ENCODE measurements at places on chromosomes 3 and 15.

GRCh38 chr3:126679831-126680666, 24.0 kb upstream of the CHCHD6 start:
- no peak for DNase-seq

- peak; percentile 10 for DNase-seq
Measured at GRCh38 chr3:62100282-62100989, 272.9 kb downstream of the FEZF2 start.

GRCh38 chr3:87982421-87982820, 76.4 kb downstream of the CGGBP1 start:
- no peak for DNase-seq

DNA sequence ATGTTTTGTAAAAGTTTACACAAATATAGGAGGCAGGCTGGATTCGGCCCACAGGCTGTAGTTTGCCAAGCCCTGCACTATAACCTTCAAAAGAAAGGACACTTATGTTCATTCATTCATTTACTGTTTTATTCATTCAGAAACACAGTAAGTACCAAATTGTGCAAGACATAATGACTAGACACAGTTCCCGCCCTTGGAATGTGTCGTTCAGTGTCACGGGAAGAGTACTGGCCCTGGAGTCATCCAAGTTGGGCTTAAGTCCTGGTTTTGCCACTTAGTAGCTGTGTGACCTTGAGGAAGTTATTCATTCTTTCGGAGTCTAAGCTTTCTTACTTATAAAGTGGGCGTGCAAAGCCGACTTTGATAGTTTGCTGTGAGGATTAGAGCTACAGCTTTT, 22.0 kb downstream of the COLQ start:
- no peak for DNase-seq

GRCh38 chr3:149646181-149646766, 11.6 kb downstream of the WWTR1 start:
- no peak for DNase-seq

- no peak for DNase-seq
Measured at GRCh38 chr3:55441499-55441898, 45.6 kb downstream of the WNT5A start.

DNA sequence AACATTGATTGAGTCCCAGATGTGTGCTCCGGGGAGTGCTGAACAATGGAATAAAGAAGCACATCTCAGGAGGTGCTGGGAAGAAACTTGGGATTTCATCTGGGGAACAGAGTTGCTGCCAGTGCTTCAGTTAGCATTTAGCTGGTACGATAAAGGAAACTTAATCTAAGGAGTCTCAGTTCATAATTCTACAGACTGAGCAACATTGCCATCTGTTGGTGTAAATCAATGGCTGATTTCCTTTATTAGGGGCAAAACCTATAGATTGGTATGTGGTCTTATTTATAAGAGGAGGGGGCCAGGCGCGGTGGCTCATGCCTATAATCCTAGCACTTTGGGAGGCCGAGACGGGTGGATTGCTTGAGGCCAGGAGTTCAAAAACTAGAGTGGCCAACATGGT, 8.9 kb downstream of the MKRN2OS start:
- DNase-seq, result no peak

- peak; percentile 89 for DNase-seq
Measured at GRCh38 chr15:90607361-90607760, 77.6 kb downstream of the CRTC3 start.

DNA sequence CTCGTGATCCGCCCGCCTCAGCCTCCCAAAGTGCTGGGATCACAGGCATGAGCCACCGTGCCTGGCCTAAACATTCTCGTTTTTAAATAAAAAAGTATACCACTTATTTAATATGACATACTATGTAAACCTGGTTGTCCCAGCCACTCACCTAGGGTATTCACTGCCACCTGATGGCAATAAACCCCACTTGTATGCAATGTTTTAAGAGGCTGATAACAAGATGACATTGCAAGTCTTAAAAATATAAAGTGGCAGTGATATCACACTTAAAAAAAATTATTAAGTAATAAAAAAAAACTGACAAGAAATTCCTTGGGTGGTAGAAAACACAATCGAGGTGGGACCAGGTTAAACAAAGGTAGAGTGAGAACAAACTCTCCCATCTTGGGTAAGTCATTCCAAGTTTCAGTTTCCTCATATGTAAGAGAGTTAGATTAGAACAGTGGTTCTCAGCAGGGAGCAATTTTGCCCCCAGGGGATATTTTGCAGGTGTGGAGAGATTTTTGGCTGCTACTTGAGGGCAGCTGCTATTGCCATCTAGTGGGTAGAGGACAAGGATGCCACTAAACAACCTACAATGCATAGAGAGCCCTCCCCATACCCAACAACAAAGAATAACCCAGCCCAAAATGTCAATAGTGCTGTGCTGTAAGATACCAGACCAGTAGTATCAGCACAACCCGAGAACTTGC, 14.5 kb downstream of the ARF4 start:
- DNase-seq, result no peak

DNA sequence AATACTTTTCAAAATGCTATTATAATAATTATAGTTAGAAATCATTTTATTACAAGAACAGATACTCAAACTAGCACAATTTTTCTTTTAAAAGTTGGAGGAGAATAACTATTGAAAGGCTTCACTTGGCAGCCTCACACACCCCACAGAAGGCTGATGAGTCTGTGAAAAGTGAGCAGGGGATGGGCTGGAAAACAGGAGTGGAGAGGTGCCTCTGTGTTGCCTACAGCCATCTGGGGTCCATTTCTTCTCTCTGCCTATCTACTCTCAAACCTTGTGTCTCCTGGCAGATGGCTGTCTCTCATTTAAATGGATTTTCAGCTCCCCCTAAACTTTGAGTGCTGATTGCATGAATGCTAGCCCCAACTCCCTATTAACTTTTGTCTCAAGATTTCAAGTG, 230.8 kb downstream of the CLSTN2 start:
- no peak for DNase-seq

GRCh38 chr15:21262851-21263425, 177.4 kb downstream of the POTEB3 start:
- no peak for DNase-seq

- DNase-seq, result no peak
Measured at GRCh38 chr3:193822492-193823212, 229.6 kb downstream of the OPA1 start.

- no peak for DNase-seq
Measured at GRCh38 chr3:100899440-100900091, 93.7 kb downstream of the ABI3BP start.

- DNase-seq, result no peak
Measured at GRCh38 chr15:63329567-63330350, 51.9 kb downstream of the CA12 start.

DNA sequence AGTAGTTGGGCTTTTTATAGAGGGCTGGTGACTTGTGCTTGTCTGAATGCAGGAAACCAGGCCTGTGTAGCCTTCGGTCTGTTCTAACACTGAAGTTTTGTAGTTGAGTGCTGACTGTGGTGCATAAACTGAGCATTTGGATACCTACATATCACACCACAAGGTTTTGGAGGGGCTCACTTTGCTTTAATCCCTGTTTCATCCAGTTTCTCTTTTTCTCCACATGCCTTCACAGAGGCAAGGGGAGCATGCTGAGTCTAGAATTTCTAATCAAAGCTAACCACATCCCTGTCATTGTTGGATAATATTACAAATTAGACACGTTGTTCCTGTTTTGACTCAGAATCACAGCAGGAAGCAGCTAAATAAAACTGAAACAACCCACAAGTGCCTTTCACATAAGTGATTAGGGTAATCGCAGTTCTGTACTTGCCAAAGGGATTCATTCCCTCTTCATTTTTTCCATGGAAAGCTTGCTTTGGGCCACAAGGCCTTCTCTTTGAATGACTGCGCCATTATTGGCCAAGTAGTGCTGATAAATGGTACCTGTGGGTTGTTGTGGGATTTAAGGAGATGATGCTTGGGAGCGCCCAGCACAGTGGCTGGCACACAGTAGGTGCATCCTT, 48.9 kb downstream of the TGFBR2 start:
- no peak for DNase-seq

DNA sequence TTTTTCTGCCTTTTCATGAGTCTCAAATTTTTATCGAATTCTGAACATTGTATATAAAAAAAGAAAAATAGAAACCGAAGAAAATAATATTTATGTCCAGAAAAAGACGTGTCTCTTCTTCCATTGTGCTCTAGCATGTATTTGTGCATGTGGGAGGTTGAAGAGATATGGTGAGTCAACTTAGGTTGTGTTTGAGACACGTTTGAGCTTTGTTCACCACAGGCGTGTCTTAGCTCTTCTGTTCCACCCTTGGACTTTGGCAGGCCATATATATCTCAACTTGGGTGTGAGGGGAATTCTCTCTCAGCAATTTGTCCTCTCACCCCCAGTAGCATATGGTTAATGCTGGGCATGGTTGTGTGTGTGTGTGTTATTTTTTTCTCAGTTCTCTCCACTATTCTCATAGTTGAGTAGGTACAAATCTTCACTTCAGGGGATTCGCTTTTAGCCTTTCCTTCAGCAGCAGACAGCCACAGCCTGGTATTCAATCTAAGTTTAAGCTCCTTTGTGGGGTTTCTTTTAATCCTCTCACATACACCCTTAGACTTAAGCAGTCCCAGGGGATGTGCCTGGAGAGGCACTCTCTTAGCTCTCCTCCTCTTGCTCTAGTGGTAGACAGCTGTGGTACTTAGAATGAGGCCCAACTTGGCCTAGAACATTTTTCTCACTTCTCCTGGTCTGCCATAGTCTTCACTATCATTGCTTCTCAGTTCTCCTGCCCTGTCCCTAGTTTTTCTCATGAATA, 286.5 kb upstream of the RBMS3 start:
- no peak for DNase-seq

- peak; percentile 19 for DNase-seq
Measured at GRCh38 chr3:102225407-102226132, 209.2 kb upstream of the ZPLD1 start.

- DNase-seq, result no peak
Measured at GRCh38 chr15:69742361-69742760, 289.7 kb downstream of the RPLP1 start.

- DNase-seq, result no peak
Measured at GRCh38 chr3:197597335-197597734, 41.6 kb upstream of the BDH1 start.

GRCh38 chr3:16059081-16059537, 115.4 kb upstream of the GALNT15 start:
- no peak for DNase-seq

DNA sequence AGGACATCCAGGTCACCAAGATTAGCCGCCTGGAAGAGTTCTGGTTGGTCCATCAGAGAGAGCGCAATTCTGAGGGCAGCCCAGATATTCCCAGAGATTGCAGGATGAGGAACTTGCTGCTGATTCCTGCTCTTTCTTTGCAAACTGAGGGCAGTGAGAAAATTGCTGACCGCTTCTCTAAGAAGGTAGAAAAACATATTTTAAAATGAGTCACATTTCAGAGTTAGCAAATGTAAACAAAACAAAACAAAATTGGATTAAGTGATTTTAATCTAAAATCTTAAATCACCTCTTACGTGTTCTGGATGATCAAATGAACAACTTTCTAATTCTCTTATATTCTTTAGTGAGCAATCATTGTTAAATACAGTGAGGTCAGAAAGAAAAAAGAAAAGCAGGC, 149.0 kb downstream of the USP13 start:
- no peak for DNase-seq

DNA sequence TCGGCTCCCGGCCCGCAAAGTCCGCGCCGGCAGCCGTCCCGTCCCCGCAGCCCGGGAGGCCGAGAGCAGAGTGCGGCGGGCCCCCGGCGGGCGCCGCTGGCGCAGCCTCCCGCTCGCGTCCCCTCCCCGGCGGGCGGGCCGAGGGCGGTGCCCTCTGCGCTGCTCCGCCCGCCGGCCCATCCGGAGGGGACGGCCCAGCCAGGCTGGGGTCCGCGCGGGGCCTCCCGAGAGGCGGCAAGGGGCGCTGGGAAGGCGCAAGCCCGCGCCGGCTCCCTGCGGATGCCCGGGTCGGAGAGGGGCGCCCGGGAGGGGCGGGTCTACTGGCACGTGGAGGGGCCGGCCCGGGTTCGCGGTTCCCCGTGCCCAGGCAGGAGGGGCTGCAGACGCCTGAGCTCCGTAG, at the start of the genes CLCN2 and POLR2H:
CLCN2 (minus strand) TSS at position 74 of the 400 bp plus-strand sequence. CDS start 126 bp downstream, outside the sequence.
POLR2H (plus strand) TSS at position 179 of the 400 bp plus-strand sequence. CDS start 1,783 bp downstream, outside the sequence.
- no peak for DNase-seq

- DNase-seq, result no peak
Measured at GRCh38 chr3:101695779-101696372, 9.4 kb upstream of the RPL24 start.

- DNase-seq, result no peak
Measured at GRCh38 chr15:82894971-82895520, 57.5 kb downstream of the HOMER2 start.

GRCh38 chr15:90396321-90396720, 8.3 kb downstream of the IQGAP1 start:
- no peak for DNase-seq

GRCh38 chr3:63364495-63364894, 86.4 kb downstream of the SYNPR start:
- no peak for DNase-seq

GRCh38 chr3:123688241-123688747, 103.4 kb upstream of the HACD2 start:
- DNase-seq, result no peak

DNA sequence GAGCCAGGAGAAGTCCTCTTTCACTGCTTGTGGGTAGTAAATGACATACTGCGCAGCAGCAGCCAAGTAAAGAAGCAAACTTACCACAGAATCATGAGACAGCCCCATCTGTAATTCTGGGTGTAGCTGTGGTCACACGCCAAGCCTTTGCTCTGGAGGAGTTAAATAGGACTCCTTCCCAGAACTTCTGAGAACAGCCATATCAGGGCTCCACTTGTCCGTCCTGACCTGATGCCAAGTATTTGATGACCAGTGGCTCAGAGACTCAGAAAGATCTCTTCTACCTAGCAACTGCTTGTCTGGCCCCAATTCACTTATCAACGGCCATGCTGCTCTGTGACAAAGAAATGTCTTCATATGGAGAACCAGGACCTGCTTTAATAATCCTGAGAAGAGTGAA, 20.6 kb upstream of the GOLIM4 start:
- no peak for DNase-seq

- DNase-seq, result no peak
Measured at GRCh38 chr3:31103623-31104180, 209.2 kb upstream of the GADL1 start.

All from NCI-H1092 (cell line).